ENCODE measurements at places on chromosomes 3 and 15.
A peak's percentile ranks its signal among the peaks of the same experiment; 100 is the strongest.

GRCh38 chr3:24451461-24452099 is 43.1 kb downstream of the THRB start:
- no peak for DNase-seq

- no peak for DNase-seq
Observed at GRCh38 chr15:80932989-80933388, 56.6 kb downstream of the MESD start.

DNA sequence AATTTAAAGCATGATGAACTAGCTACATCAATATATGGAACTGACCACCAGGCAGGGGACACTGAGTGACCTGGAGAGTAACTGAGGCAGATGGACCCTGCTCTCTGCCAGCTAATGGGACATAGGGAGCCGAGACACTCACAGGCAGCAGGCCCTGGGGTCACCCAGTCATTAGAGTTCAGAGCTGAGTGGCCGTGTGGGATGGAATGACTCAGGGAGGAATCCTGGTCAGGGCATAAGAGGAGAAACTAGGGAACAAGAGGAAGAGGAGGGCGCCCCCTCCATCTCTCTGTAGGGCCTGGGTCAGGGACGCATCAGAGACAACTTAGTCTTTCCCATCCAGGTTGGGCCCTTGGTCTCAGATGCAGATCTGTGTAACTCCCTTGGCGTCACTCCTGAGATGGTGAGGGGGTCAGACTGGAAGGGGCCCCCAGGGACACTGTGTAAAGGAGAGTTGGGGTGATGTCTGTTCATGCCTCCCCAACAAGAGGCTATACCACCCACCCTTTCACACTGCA is 39.8 kb downstream of the CCDC12 start:
- no peak for DNase-seq

- DNase-seq, result no peak
Observed at GRCh38 chr15:60903211-60903610, 325.9 kb downstream of the RORA start.

DNA sequence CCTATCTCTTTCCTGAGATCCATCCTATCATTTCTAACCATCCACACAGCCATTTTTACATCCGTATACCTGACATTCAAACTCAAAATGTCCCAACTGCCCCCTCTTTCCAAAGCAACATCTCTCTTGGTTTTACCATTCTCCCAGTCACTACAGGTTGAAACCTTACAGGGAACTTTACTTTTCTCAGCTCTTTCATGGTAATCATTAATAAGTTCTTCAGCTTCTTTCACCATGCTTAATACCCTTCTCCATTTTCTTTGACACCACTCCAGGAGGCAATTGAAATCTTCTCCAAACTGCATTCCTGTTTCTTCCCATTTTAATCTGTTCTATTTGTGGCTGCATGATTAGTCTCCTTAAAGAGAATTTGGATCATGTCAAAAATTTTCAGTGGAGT is 352.5 kb downstream of the GAP43 start:
- no peak for DNase-seq

- no peak for DNase-seq
Observed at GRCh38 chr3:17355591-17355990, 386.8 kb downstream of the TBC1D5 start.

DNA sequence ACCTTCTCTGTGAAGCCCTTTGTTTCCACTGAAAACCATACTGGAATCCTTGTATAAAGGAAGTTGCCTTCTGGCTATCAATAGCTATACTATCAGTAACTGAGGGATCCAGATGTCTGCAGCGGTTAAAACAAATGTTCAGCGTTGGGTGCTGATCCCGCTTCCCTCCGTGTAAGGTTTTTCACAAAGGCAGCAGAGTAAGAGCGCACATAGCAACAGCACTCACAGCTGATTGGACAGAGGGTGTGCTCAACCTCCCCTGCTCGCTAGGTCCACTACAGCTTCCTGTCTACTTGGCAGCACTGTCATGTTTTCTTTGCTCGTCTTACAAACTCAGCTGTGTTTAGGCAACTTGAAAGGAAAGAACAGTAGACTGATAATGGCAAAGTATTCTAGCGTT is 27.3 kb downstream of the ATOSA start:
- DNase-seq, result peak; percentile 5

DNA sequence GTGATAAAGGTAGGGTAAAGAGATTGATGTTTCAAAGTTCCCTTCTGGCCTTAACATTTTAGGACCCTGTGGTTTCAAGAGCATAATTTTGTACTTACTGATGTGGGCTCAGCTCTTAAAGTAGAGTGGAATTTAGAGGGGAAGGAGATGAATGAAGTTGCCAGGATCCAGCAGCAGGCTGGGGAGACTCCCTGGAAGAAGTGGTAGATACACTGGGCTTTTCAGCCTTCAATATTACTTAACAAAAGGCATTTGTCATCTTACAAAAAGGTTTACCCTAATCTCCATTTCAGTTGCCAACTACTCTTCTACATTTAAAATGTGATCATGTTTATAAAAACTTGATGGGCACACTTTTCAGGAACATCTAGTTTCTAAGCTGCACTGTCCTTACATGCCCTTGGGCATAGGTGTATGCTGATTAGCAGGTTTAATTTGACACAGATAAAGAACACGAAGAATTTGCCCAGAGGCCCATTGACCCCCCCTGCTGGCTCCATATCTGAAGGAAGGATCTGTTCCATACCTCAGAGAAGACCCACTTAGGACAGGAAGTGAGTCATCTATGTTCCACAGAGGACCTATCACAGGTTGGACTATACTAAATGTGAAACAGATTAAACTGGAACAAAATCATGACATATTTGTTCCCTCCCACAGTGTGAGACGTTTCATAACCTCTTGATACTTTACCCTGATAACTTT is 93.0 kb upstream of the LPP start:
- no peak for DNase-seq

- DNase-seq, result no peak
Observed at GRCh38 chr15:65518633-65519285, 1.3 kb upstream of the DPP8 start.

GRCh38 chr3:129312021-129312639 is 33.5 kb downstream of the HMCES start:
- DNase-seq, result no peak

DNA sequence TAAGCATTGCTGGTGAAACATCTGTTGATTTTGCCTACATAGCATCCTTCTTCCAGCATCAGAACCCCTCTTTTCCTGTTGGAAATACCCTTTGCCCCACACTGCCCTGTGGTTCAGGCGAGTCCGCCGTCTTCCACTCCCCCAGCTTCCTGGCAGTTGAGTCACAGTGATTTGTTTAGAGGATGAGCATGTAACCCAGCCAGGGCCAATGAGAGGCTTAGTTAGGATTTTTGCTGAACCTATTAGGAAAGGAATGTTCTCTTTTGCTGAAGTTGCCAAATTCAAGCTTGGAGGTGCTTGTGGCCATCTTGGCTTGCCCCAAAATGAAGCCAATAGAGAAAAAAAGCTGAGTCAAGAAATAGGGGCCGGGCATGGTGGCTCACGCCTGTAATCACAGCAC is 19.0 kb upstream of the MEX3B start:
- no peak for DNase-seq
